Activated CD4-positive, alpha-beta T cell treated with anti-CD3 and anti-CD28 coated beads, Interleukin-2, amount 50 U/mL, for 16 hours (primary cell): ENCODE measurements at places on chromosomes 5 and 9.

- no peak for DNase-seq
These were observed 52.7 kb upstream of the OTULINL start for GRCh38 chr5:14528926-14529325.

DNA sequence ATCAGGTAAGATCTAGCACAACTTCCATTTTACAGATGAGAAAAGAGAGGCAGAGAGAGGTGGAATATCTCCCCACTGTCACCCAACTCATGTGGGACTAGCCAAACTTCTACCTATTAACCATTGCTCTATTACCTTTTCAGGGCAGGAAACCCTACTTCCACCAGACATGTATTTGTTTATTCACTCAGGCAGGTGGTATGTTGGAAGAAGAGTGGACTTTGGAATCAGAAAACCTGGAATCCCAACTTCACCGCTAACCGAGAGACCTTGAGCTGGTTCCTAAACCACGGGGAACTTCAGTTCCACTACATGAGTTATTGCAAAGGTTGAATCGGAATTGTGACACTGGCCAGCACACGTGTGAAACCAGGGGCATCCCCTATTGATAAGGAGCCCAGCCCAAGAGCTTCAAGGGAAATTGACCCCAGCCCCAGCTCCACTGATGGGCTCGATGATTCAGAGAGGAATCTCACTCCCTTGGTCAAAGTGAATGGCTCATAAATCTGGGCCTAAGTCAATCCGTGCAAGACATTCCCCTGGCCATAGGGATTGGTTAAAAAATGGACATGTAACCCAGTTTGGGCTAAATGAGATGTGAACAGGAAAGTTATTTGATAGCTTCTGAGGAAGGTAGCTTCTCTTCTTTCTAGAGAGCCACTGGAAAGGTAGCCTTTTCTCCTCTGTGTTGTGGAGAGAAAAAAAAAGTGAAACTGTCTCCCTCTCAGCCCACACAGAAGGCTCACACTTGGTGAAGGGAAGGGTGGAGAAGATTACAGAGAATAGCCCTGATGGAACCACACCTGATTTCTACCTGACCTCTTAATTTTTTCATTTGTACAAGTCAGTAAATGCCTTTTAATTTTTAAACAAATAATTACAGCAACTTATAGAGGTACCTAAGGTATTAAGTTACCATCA lies 5.5 kb upstream of the GLIS3 start:
- no peak for DNase-seq

DNA sequence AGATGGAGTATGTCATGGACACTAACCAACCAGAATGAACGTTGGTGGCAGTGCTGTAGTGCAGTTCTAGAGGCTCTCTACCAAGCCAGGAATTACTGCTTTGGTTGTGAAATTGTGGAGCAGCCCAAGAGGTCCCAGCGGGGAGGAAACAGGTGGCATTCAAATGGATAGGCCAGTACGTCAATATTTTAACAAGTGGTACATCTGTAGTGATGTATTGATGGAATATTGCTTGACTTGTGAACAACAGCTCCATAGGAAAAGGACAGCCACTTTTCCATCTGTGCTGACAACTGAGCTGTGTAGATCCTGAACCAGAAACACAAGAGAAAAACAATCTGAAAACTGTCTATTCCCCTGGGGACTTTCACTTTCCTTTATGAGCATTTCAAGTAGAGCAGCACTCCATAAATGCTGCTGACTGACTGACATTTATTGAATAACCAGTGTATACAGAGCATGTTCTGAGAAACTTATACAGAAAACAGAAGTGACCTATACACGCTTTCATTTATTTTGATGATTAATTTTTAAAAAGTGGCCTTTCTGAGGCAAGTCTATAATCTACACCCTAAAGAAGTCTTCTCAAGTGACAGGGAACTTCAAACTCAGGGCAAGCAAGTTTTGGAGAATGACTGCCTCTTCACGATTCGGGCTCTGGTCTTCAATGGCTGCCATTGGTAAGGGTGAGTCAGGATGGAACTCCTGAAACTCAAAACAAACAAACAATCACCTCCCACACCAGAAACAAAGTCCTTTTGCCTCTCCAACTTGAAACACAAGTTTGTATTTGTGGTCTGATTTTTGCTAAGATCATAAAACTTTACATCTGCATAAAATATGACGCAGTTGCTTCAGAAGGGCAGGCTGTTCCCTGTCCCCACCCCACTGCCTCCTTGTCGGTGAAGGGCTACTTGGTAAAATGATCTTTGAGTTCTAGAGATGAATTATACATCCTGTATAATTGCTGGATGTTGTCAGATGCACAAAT lies 362.4 kb downstream of the NDUFS4 start:
- DNase-seq: no peak

- DNase-seq: peak; percentile 30
These were observed 40.8 kb upstream of the GNPDA1 start for GRCh38 chr5:142053426-142054151.

DNA sequence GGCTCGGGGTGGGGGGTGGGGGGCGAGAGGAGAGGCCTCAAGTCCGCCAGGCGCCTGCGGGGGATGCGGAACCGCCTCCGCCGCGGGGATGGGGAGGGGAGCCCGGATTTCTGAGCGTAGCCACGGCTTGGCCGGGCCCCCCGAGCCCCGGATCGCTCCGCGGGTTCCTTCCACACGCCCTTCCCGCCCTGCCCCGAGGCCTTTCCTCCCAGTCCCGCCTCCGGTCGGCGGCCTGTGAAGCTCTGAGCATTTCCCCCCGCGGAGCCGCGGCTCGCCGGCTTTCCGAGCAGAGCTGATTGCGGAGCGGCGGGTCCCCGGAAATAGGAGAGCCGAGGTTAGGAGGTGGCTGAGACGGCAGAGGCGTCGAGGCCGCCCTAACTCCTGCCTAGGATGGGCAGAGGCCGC lies 6.1 kb downstream of the IRX4 start:
- no peak for DNase-seq

DNA sequence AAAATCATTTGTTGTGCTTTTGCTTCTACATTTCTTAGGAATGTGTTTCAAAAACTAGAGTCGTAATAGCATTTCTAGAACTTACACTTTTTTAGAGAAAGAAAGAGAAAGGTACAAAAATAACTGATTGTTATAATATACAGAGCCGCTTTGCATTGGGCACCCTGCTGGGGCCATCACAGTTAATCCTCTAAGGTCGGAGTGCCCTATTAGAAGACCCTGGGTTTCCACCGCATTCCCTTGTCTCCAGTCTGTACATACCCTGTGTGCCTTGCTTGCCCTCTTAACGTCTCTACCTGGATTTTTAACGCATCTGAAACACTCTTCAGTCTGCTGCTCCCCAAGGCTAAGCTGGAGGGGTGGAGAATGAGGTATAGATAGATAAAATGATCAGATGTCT lies 1.3 kb downstream of the MARVELD2 start:
- no peak for DNase-seq

DNA sequence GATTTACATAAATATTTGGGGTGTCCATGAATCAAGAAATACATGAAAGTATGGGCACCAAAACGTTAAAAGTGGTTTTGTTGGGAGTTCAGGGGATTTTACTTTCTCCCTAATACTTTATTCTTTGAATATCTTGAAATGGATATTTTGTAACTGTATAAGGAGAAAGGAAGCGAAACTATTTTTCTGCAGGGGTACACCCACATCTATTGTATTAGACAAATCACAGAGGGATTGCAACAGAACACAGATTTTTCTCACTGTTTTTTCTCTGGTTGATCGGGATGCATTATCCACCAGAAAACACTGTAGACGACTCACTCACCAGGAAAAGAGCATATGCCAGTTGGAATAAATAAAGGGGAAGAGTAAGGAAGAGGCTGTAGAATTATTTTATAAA lies 1.2 kb upstream of the RABGAP1 start:
- DNase-seq: no peak

DNA sequence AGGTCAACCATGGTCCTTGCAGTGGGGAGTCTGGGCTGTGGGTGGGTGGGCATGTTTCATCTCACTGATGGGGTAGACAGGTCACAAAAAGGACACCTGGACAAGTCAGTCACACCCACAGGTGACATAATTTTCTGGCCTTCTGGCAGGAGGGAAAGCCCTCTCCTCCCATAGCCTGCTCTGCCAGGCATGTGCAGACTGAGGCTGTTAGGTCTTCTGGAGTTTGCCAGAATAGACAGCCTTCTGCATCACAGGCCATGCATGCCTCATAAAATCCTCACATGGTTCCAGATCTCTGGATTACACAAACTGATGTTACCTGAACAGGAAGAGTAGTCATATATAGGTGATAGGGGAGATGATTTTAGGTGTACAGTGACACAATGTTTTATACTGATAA lies 49.1 kb downstream of the ARHGAP26 start:
- DNase-seq: no peak

- DNase-seq: peak; percentile 8
These were observed 461.3 kb upstream of the RORB start for GRCh38 chr9:74035786-74036185.

GRCh38 chr5:103464835-103465484 lies 97.6 kb downstream of the NUDT12 start:
- no peak for DNase-seq

GRCh38 chr5:142426129-142427014 lies 101.6 kb upstream of the SPRY4 start:
- peak; percentile 52 for DNase-seq

- no peak for DNase-seq
These were observed 424.8 kb upstream of the SMC2 start for GRCh38 chr9:103669296-103669695.

DNA sequence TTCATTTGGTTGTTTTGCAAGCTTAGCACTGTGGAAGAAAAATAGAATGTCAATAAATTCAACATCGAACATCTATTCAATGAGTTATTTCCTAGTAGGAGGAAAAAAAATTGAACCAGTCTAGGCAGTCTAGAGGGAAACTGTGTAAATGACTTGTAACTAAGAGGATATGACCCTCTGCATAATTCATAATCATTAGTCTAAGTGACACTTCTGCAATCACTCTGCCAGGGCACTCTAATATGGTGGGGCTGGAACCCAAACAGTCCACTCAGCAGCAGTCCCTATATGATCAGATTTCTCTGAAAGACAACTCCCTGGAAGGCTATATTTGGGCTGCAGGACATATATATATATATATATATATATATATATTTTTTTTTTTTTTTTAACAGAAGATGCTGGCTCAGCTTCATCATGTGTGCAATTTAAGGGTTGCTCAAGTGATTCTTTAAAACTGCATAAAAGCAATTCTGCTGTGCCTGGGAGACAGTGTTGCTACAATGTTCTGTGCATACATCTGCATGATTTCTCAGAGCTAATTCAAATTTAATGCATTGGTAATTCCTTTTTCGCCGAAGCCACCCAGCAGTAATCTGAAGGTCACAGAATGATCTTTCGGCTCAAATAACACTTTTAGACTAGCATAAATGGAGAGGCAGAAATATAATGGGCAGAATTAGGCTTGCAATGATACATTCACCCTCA lies 482.1 kb upstream of the ZNF608 start:
- no peak for DNase-seq

GRCh38 chr5:81842795-81843398 lies 92.0 kb upstream of the SSBP2 start:
- no peak for DNase-seq

DNA sequence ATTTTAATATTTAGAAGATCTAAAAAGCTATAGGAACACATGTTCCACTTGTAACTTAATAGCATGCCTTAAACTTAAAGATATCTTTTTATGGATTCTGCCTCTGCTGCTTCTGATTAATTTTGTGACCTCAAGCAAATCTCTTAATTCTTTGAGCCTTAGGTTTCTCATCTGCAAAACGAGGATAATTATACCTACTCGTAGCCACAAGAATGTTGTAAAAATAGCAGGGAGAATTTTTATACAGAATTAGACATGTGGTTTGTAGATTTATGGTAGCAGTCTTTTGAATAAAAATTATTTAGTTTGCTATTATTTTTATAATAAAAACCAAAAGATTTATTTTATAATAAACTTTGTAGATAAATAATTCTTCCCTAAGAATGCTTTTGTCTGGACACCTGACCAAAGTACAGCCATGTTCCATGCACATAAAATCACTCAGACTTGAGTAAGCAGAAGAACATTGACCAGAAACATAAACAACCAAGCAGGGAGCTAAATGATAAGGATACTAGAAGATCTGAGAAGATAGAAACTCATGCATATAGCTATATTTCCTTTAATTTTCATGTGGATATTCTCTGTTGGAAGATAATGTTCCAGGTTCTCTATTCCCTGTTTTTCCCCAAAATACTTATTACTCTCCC lies 18.5 kb downstream of the C9orf85 start:
- no peak for DNase-seq

- DNase-seq: no peak
These were observed 238.7 kb downstream of the ZSWIM6 start for GRCh38 chr5:61570767-61571166.

DNA sequence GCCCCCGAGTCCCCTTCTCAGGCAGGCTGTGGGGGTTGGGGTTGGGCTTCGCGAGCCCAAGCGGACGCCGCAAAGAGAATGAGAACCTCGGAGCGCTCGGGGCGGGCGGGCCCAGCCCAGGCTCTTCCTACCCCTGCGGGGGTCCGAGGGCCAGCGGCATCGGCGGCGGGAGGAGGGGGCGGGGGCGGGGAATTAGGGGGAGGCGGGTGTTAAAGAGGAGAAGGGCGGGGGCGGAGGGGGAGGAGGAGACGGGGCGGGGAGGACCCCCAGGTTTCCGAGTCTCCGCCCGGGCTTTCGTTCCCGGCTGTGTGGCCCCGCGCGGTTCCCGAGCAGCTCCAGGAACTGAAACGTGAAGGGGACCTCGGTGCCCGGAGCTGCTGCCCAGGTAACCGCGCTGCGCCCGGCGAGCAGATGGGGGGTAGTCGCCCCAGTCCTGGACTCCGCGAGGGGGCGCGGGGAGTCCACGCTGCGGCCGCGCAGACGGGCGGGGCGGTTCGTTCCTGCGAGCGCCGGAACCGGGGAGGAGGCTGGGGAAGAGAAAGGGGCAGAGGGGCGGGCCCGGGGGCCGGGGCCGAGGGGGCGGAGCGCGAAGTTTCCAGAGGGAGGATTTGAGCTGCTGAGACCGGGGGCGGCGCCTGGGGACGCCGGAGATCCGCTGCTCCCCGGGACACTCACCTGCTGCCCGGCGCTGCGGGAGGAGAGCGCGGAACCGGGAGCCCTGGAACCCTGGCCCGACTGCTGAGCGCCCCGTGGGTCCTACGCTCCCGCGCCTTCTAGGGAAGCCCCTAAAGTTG lies 38.4 kb upstream of the PLEKHG4B start:
- DNase-seq: peak; percentile 18

- DNase-seq: peak; percentile 92
These were observed 64.9 kb downstream of the PTTG1 start for GRCh38 chr5:160486573-160486972.

- no peak for DNase-seq
These were observed 77.7 kb downstream of the NIPSNAP3B start for GRCh38 chr9:104841601-104842141.

- DNase-seq: no peak
These were observed 118.0 kb downstream of the SPATA31D1 start for GRCh38 chr9:82106536-82106935.
